Naive B cell (primary cell): ENCODE measurements at places on chromosomes 1 and 21.

GRCh38 chr1:150271291-150271959 is 1.2 kb upstream of the C1orf54 start:
- no peak for DNase-seq
- H3K27me3 ChIP-seq = peaks cover 18% of the 10 kb centered on the region
- H3K27ac ChIP-seq = peak overlapping the region; percentile 66
- peak overlapping the region; percentile 23 for H3K4me3 ChIP-seq
- H3K36me3 ChIP-seq = peaks cover 7% of the 10 kb centered on the region

DNA sequence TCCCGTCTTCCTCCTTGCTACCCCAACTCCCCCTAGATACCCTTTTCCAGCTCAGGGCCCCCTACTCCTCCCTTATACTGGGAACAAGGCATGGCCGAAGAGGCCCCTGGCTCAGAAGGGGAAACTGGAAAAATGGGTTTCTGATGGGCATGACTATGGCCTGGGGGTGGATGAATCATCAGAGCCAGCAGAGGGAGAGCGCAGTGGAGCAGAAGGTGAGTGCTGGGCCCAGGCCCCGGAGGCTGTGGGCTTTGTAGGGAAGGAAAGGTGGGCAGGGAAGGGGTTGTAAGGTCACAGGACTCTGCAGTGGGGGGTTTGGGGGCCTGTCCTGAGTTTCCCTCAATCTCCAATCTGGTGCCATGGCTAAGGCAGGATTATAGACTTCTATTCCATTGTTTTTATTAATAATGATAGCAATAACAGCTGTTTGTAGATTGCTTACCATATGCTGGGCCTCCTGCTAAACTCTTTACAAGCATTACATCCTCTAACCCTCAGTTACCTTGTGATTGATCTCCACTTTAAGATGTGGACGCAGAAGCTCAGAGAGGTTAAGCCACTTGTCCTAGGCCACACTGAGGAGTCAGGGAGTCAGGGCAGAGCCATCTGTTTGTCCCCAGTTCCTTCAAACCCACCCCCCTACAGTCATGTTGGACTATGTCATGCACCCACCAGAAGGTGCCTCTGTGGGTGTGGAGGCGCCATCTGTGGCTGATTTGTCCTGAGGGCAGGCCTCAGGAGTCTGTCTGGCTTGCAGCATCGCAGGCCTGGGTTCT is 36.2 kb upstream of the ZNF362 start:
- no peak overlapping the region for H3K27ac ChIP-seq
- no peaks in the 10 kb centered on the region for H3K36me3 ChIP-seq
- peaks cover 4% of the 10 kb centered on the region for H3K4me1 ChIP-seq
- no peak overlapping the region for H3K4me3 ChIP-seq
- no peak for DNase-seq
- H3K27me3 ChIP-seq = peaks cover 30% of the 10 kb centered on the region

DNA sequence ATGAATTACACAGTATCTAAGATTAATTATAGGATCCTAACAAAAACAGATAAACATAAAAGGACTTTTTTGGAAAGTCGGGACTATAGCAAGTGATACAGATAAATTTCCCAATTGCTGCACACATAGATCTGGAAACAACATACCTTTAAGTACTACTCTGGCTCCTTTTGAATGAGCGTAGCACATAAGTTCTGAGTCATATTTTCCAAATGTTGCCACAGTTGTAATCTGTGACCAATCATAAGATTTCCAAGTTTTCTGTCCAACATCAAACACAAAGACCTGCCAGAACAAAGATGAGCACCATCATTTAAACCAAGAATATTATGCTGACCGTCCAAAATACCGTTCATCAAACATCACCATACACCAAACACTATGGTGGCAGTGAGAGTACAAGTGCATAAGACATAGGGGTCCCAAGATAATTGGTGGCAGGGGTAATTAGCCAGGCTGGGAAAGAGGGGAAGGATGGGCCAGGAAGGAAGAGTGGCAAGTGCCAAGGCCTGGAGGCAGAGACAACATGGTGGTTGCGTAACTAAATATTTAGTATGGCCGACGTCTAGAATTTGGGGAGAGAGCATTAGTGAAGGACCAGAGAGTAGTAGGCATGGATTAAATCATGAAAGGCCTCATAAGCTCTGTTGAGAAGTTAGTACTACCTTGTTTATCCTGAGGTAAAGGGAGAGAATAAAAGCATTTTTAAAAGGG is 3.6 kb downstream of the CTBS start:
- peaks cover 51% of the 10 kb centered on the region for H3K4me1 ChIP-seq
- H3K27me3 ChIP-seq = no peaks in the 10 kb centered on the region
- no peak overlapping the region for H3K4me3 ChIP-seq
- no peak overlapping the region for H3K27ac ChIP-seq

- H3K4me1 ChIP-seq = no peaks in the 10 kb centered on the region
- H3K27ac ChIP-seq = no peak overlapping the region
- H3K36me3 ChIP-seq = peaks cover 26% of the 10 kb centered on the region
- no peak overlapping the region for H3K4me3 ChIP-seq
- H3K27me3 ChIP-seq = peaks cover 25% of the 10 kb centered on the region
Measured at GRCh38 chr1:18750600-18750999, 108.9 kb downstream of the TAS1R2 start.

DNA sequence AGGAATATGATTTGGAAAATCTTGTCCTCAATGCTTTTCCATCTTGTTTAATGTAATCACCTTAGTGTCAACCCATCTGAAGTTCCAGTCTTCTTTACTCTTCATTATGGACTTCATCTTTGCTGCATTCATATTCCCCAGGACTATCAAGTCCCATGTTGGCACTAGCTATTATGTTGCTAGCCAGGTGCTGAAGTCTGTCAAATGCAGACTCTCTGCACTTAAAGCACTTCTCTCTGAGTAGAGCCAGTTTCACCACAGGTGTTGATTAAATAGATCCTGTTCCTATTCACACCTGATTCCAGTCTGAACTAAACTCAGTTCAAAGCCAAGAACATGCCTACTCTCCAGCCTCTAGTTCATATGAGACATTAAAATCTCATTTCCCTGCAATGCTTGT is 75.0 kb upstream of the PKN2 start:
- peaks cover 10% of the 10 kb centered on the region for H3K27me3 ChIP-seq

DNA sequence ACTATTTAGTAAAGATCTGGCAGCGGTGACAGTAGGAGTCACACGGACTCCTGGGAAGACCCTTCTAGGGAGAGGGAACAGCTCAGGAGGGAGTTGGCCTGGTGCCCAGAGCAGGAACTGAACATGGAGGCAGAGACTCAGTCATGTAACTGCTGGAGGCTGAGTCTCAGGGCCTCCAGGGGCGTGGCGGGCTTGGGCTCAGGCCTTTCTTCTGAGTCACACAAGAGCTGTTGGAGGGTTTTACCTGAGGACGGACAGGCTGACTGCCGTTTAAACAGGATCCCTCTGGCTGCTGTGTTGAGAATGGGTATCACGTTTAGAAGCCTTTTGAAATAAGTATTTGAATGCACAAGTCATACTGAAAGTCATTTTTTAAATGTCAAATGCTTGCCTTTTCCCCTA is 7.2 kb upstream of the ETS2 start:
- peaks cover 28% of the 10 kb centered on the region for H3K27me3 ChIP-seq
- H3K27ac ChIP-seq = no peak overlapping the region
- H3K4me3 ChIP-seq = no peak overlapping the region
- H3K4me1 ChIP-seq = peaks cover 5% of the 10 kb centered on the region

DNA sequence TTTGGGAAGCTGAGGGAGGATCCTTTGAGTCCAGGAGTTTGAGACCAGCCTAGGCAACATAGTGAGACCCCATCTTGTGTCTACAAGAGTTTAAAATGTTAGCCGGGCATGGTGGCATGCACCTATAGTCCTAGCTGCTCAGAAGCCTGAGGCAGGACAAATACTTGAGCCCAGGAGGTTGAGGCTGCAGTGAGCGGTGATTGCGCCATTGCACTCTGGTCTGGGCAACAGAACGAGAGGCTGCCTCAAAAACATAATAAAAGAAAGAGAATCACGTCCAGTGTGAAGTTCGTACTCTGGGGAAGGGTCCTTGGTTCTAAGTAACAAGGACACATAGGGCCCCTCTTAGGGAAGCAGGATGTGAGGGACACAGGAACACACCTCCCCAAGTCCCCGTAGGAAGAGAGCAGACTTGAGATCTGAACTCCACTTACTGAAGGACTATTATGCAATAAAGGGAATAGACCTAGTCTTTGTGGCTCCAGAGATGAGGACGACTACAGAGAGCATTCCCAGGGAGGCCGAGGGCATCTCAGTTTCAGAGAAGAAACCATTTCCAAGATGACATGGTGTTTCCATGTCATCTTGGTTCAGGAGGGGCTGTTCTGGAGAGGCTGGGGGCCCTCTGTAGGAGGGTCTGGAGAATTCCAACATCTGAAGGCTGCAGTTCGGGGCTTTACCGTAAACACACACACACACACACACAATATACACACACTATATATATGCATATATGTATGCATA is 10.8 kb upstream of the ENO1 start:
- no peaks in the 10 kb centered on the region for H3K27me3 ChIP-seq
- no peaks in the 10 kb centered on the region for H3K4me1 ChIP-seq
- DNase-seq = no peak
- no peak overlapping the region for H3K4me3 ChIP-seq
- H3K36me3 ChIP-seq = no peaks in the 10 kb centered on the region

- no peak overlapping the region for H3K4me3 ChIP-seq
- H3K27me3 ChIP-seq = no peaks in the 10 kb centered on the region
- DNase-seq = peak; percentile 7
- H3K27ac ChIP-seq = peak overlapping the region; percentile 38
- no peaks in the 10 kb centered on the region for H3K36me3 ChIP-seq
Measured at GRCh38 chr1:221840511-221841243, 98.8 kb upstream of the DUSP10 start.

DNA sequence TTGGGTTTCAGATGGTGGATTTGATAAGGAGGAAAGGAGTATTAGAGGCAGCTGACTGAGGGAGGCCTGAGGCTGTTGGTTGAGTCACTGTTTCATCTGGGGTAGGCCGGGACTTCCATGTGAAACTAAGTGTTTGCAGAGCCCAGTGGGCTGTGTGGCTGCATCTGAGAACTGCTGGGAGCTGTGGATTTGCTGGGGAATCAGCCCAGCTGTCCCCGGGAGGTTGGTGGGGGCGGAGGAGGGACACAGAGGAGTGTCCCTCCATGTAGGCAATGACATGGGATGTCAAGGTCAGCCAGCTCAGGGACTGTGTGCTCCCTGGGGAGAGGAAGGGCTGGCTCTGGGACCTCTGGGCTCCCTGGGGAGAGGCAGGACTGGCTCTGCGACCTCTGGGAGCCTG is 36.4 kb downstream of the SLC2A7 start:
- DNase-seq = no peak
- H3K4me3 ChIP-seq = no peak overlapping the region
- H3K4me1 ChIP-seq = peaks cover 5% of the 10 kb centered on the region
- H3K27ac ChIP-seq = no peak overlapping the region

DNA sequence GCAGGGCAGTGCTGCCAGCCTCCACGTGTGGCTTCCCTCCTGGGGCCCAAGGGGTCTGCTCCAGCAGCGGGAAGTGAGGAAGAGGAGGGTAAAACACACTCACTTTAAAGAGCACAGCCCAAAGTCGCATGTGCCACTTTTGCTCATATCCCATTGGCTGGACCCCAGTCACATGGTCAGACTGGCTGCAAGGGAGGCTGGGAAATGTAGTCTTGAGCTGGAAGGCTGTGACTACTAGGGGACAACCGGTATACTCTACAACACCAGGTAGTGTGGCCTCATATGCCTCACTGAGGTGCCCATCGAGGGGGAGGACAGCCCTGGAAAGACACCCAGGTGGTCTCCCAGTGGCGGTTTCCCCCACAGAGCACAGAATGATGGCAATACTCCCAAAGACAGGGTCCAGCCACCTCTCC is 45.2 kb downstream of the CAMK2N1 start:
- peak; percentile 24 for DNase-seq
- H3K36me3 ChIP-seq = no peaks in the 10 kb centered on the region
- peaks cover 6% of the 10 kb centered on the region for H3K4me1 ChIP-seq
- H3K27me3 ChIP-seq = peaks cover 24% of the 10 kb centered on the region
- no peak overlapping the region for H3K4me3 ChIP-seq

GRCh38 chr1:24806588-24806987 is 61.3 kb downstream of the CLIC4 start:
- H3K27ac ChIP-seq = no peak overlapping the region
- H3K27me3 ChIP-seq = no peaks in the 10 kb centered on the region
- peaks cover 24% of the 10 kb centered on the region for H3K4me1 ChIP-seq
- peaks cover 16% of the 10 kb centered on the region for H3K36me3 ChIP-seq
- H3K4me3 ChIP-seq = no peak overlapping the region
- DNase-seq = no peak

- DNase-seq = no peak
- peak overlapping the region; percentile 61 for H3K4me3 ChIP-seq
- peaks cover 11% of the 10 kb centered on the region for H3K36me3 ChIP-seq
- H3K4me1 ChIP-seq = peaks cover 75% of the 10 kb centered on the region
- H3K27me3 ChIP-seq = no peaks in the 10 kb centered on the region
- H3K27ac ChIP-seq = peak overlapping the region; percentile 44
Measured at GRCh38 chr21:15749861-15750159, 20.0 kb downstream of the USP25 start.

DNA sequence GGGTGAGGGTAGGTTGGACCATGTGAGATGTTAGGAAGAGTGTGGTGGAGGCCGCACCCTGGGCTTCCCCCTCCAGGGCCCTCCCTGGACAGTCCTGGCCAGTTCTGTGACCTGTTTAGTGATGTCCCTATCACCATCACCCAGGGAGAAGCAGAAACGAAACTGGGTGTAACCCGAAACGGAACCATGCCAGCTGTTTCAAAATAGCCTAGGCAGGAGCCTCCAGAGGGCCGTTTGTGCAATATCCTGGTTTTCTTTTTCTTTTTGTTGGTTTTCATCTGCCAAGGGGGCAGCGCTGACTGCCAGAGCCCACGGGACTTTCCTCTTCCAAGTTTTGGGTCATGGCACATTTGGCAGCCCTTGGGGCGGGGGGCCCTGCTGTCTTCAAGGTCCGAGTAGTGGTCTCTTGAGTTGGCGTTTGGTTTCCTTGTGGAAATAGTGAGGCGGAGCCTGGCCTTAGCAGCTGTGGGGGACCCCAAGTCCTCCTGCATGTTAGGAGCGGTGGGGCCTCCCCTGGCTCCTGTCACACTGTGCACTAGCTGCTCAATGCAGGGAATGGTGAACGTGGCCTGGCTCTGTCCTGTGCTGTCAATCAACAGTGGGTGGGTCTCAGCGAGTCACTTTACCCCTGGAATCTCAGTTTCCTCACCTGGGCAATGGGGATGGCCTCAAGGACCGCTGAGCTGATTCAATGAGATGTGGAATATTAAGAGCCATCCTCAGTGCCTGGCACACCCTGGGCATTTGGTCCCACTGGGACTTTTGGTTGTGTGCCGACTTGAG is 90.7 kb downstream of the ARHGEF10L start:
- no peak for DNase-seq
- no peak overlapping the region for H3K27ac ChIP-seq
- peaks cover 5% of the 10 kb centered on the region for H3K27me3 ChIP-seq
- H3K4me1 ChIP-seq = peaks cover 16% of the 10 kb centered on the region
- no peaks in the 10 kb centered on the region for H3K36me3 ChIP-seq

DNA sequence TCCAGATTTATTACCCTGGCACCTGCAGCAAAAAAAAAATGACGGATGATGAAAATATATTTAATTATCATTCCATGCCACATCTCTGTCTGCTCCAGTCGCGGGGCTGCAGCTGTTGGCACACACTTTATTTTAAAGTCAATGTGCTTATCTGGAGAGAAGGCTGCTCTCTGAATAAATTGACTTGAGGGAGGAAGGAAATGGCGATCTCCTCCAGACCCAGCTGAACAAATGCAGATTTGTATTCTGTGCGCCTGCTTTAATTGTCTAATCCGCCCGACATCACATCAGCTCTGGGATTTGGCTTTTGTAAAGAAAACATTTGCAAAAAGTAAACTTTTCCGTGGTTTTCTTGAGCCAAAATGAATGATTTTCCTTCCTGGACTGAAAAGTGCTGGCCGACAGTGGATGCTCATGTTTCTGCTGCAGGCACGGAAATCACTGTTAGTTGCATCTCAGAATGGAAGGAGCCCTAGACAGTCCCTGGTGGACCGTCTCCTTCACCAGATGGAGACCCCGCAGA is 150.2 kb downstream of the CAMTA1 start:
- no peak overlapping the region for H3K27ac ChIP-seq
- DNase-seq = no peak
- H3K4me3 ChIP-seq = no peak overlapping the region
- H3K36me3 ChIP-seq = no peaks in the 10 kb centered on the region
- no peaks in the 10 kb centered on the region for H3K4me1 ChIP-seq
